ENCODE measurements at places on chromosomes 4 and X.

- no peak for DNase-seq
Measured at GRCh38 chr4:10732235-10732913, 47.8 kb upstream of the CLNK start.

DNA sequence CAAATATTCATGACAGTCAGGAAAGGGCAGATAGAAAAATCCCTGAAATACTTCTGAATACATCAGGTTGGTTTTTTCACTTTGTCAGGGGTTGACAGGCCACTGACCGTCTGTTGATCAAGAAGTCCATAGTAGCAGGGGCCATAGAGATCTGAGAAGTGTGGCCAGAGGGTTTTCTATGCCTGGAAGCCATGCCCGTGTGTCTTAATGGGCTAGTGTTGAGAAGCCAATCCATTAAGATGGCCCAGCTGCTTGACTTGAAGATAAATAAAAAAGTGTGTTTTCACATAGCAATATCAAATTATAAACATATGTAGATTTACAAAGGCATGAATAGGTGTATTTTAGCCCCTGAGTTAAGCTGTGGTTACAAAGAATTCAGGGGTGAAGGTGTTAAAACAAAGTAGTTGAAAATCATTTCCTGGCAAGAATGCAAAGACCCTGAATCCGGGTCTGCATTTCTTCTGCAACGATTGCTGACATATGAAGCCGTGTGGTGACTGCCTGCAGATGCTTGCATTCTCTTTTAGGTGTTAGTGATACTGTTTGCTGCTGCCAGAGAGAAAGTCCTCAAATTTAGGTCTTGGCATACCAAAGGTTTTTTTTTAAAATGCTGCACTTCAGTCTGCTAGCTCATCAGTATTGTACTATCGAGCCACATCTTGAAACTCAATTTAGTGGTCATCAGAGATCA is 9.3 kb upstream of the LIMCH1 start:
- DNase-seq: peak; percentile 31

DNA sequence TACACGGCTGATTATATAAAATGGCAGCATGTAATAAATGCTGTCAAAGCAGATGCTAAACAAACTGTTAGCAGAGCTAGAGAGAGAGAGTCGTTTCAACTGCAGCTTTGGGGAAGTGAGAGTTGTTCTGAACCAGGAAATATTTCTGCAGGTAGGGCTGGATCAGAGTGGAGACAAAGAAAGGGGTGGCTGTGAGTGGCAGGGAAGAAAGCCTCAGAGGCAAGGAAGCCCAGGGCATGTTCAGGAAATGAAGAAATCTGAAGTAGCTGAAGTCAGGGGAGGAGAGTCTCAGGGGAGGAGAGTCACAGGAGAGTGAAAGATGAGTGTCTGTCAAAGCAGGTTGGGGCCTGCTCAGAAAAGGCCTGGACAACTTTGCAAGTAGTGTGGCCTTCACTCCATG is 48.4 kb upstream of the RPS6KA3 start:
- DNase-seq: no peak

- DNase-seq: peak; percentile 49
Measured at GRCh38 chrX:140815868-140816267, 106.3 kb downstream of the LINC00632 start.

- no peak for DNase-seq
Measured at GRCh38 chrX:111955901-111956300, 79.9 kb downstream of the TRPC5OS start.

DNA sequence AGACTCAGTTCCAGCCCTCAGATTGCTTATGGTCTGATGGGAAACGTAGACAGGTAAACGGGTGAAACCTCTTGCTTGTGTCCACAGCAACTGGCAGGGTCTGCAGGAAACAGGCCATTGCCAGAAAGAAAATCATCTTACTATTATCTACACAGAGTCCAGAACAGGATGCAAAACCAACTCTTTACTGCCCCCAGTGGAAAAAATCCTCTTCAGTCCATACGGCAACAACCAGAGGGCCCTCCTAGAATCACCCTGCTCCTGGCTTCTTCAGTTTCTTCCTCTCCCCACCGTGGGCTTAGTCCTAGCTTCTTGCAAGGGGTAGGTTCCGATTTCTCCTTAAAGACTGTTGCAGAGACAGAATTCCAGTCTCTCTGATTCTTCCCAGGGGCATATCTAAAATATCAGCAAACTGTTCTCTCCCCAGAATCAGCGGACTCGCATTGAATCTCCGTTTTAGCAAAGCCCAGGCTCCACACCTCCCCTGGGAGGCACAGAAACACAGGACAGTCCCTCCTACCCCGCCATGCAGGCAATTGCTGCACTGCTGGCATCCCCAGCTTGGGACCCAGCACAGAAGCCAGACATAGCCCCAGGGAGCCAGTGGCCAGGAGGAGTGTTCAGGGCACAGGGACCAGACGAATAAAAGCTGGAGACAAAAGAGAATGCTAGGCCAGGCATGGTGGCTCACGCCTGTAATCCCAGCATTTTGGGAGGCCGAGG is 41.0 kb upstream of the SH3RF1 start:
- DNase-seq: peak; percentile 54

DNA sequence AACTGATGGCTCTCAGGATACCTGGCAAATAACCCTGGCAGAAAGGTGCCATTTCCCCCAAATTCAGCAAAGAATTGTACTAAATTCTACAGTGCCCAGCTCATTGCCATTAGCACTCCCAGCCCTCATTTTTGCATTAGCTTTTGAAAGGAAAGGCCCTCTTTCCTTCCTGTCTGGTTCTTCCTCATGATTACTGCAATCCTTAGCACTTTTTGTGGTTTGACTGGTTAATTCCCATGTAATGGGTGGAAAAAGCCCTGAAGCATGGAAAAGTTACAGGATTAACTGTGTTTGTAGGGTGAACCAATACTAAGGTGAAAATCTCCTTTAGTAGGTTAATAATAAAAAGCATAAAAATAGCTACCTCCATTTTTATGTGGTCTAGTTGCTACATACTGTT is 139.5 kb downstream of the NPNT start:
- DNase-seq: no peak

DNA sequence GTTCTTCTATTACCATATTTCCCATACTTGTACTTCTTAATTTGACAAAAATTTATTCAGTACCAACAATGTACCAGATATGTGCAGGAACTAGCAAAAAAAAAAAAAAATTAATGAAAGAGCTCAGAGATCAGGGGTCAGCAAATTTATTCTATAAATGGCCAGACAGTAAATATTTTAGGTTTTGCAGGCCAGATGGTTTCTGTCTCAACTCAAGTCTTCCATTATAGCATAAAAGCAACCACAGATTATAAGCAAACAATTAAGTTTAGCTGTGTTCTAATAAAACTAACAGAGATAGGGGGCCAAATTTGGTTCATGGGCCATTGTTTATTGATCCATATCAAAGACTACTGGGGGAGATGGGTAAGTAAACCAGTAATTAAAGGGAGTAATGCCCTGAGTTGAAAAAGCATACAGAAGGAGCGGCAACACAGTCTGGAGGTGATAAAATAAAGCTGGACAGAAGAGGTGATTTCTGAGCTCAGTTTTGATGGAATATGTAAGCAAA is 19.3 kb downstream of the NEK1 start:
- DNase-seq: no peak

- DNase-seq: no peak
Measured at GRCh38 chr4:140126261-140126660, 27.7 kb downstream of the MAML3 start.

DNA sequence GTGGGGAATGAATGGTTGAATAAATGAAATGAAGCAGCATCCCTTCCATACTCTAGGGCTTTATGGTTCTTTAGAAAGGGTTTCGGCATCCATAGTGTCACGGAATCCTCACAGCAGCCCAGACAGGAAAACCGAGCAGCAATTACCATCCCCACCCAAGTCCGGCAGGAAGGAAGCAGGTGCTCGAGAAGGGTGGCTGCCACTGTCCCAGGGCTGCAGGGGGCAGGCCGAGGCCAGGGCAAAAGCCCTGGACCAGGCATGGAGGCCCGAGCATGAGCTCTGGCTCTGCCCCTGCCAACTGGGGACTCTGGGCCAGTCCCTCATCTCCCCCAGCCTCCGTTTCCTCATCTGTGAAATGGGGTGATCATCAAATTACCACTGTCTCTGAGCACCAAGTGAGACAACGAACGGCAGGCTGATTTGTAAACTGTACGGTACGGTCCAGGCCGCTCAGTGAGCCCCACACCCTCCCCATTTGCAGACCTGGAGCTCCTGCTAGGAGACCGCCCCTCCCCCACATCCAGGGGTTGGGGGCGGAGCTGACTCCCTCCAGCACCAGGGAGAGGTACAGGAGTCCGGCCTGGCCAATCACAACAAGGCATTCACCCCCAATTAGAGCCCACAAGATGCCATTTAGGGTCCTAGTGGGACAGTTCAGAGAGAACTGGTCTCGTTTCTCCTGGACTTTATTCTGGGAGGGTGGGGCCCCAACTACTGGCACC is 100.4 kb downstream of the WFS1 start:
- DNase-seq: no peak

DNA sequence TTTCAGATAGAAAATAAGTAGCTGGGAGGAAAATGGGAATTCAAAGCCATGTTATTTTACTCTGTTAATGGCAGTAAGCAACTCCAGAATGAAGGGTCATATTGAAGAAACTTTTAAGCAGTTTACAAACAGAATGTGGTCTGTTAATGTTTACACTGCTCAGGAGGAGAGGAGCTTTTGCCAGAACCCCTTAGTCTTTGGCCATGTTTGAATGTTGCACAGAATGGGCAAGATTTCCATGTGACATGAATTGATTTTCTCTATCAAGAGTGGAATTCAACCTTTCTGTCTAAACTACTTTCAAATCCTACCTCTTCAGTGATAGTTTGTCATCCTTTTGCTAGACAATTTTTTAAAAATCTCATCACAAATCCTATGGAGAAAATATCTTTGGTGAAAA is 115.8 kb upstream of the DGKK start:
- no peak for DNase-seq

- DNase-seq: peak; percentile 53
Measured at GRCh38 chr4:179595671-179596410, 2153.6 kb upstream of the AGA start.

DNA sequence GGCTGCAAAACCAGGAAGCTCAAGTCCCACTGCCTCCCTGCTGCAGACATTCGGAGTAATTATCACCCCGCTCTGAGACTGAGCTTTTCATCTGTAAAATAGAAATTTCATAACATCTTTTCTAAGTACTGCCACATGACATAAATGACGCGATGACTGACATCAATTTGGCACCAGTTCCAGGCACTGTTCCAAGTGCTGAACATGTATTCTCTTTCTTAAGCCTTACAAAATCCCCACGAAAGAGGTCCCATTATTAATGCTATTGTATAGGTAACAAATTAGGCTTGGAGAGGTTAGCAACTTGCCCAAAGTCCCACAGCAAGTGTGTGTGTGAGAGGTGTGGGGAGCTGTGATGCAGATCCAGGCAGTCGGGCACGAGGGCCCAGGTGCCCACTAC is 56.4 kb downstream of the SLC2A9 start:
- no peak for DNase-seq

GRCh38 chr4:95549246-95550114 is 707 bp upstream of the UNC5C start:
- peak; percentile 23 for DNase-seq

DNA sequence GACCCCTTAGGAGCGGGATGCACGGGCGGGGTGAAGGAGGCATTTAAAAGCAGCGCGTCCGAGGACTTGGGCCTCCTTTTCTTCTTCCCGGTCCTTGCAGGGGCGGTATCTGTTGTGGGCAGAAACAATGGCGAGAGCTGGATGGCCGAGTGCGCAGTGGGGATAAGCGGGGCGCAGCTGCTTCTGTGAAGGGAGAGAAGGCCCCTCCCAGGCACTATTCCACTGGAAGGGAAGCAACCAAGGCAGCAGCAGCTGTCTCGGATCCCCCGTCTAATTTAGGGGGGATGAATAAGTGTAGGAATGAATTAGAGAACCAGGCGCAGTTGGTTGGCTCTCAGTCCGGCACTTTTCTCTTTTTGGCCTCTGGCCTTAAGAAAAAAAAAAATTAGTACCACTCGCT is 995 bp downstream of the SMARCA5 start:
- DNase-seq: peak; percentile 48

DNA sequence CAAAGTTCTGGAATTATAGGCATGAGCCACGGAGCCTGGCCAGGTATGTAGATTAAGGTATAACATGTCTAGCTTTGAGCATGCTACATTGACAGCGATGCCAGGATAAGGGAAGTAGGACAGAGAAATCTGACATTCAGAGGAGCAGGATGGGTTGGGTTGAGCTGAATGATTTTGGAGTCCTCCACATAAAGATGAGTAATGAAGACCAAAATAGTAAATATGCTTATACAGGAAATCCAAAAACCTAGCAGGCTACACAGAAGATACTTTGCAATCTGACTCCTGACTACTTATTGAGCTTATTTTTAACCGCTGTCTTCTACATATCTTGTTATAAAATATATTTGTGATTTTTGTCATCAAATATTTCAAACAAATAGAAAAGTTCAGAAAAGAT is 69.7 kb downstream of the PDGFC start:
- peak; percentile 13 for DNase-seq

DNA sequence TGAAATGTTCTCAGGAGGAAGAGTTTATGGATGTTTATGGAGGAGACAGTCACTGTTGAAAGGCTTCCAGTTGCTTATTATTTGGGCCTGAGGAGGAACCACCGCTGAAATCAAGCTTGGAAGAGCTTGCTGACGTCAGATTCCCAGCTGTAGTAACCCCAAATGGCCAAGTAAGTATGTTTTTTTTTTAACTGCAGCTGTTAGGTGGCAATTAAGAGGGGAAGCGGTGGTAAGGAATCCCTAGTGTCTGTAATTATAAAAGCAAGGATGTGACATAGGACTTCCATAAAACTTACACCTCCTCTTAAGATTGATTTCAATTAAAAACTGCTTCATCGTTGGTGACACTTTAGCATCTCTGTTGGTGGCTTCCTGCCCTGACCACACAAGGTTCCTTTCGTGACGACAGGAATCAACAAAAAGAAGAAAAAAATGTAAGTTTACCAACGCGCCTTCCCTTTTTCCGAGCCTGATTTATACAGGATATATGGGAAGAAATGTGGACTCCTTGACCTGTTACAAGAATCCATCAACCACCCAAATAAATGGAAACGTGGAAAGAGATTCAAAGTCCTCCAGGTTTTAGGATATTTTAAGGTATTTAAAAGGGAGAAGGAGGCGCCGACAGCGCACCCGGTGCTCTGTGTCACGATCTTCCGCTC is 884 bp downstream of the RELL1 start:
- peak; percentile 49 for DNase-seq

GRCh38 chrX:16307950-16308349 is 140.7 kb downstream of the MAGEB17 start:
- no peak for DNase-seq
